ENCODE measurements at places on chromosomes 3 and 15. TPM values are rescaled to one million over a fixed set of nuclear protein-coding genes. Genes with fewer than 3 reads are reported as not detected.

DNA sequence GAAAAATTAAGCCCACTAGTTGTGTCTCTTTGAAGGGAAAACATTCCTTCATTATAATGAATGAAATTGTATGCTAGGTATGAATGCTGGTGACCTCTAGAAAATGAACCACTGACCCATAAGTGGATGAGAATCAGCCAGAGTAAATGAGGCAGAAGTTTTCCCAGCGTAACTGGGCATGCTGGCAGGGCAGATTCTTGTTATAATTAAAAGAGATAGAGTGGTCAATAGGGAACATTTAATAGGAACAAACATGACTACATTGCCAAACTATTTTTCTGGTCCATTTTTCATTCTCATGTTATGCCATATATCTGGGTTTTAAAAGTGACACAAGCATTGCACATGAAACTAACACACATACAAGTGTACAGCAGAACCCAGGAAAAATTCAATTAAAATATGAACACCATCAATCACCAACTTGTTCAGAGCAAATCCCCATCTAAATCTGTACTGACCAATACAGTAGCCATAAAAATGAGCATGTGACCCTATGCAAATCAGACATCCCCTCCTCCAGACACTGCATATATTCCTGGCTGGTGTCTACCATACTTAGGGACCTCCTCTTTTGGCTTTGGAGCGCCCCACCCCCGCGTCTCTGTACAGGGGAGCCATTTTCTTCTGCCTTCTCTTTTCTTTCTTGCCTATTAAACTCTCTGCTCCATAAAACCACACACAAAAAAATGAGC, 4.0 kb downstream of the CLRN1 start:
- DNase-seq, result no peak

DNA sequence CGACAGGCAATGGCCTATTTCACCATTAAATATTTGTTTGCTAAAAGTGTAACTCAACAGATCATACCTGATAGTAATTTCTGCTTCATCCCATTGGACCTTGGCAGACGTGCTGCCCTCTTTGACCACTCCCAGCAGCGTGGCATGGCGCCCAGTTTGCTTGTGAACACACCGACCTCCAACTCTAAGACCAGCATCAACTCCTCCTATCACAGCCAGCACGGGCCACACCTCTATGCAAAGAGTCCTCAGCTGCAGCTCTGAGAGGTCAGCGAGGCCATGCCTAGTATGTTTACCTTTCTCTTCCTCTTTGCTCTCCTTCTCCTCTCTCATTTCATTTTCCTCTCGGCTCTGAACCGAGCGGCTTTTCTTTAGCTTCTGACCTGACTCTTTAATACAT, 80.6 kb downstream of the FBXL22 start:
- no peak for DNase-seq

- DNase-seq, result no peak
Observed at GRCh38 chr15:64912379-64913325, 950 bp downstream of the ANKDD1A start.

- no peak for DNase-seq
Observed at GRCh38 chr3:159765860-159766294, 222.8 kb upstream of the IL12A start.

DNA sequence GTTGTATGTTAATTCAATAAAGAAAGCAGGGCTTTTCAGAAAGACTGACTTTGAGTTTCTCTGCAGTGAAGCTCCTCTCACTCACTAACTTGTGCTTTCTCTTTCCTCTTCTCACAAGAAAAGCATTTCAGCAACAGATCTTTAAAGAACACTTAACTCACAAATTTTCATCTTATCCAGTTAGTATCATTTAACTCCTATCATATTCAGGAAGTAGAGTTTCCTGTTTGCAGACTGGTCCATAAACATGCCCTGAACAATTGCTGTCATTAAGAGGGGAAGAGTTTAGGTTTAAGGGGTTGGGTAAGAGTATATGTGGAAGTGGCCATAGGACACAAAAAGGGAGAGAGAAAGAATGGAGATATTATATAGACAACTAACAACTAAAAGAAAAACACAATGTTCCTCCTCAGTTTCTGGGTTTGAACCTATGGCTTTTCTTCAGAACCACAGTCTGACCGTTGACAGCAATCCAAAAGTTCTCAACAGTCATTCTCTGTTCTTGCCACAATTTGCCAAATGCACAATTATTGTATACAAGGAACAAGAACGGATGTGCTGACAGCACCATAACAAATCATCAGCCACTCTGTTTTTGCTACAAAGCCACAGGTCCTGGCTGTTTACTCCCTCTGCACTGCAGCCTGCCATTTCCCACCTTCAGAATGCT, 63.9 kb downstream of the CHAC1 start:
- no peak for DNase-seq

DNA sequence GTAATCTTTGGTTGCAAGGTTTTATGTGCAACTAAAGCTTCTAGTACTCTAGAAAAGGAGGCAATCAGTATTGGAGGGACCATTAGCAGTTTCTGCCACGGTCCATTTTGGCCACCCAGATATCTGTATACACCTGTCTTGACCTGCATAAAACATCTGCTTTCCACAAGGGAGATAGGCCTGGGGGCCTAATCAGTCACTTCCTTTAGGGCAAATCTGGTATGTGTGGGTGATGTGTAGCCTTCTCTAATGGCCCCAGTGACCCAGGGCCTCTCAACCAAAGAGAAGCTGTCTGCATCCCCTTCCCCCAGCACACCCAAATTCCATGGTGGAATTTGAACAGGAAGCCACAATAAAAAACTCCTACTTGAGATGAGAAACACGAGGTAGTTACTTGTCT, 19.5 kb downstream of the IRAK2 start:
- DNase-seq, result no peak

- no peak for DNase-seq
Observed at GRCh38 chr3:73491287-73491662, 133.5 kb downstream of the PDZRN3 start.

- no peak for DNase-seq
Observed at GRCh38 chr3:133295199-133295901, 104.5 kb upstream of the BFSP2 start.

DNA sequence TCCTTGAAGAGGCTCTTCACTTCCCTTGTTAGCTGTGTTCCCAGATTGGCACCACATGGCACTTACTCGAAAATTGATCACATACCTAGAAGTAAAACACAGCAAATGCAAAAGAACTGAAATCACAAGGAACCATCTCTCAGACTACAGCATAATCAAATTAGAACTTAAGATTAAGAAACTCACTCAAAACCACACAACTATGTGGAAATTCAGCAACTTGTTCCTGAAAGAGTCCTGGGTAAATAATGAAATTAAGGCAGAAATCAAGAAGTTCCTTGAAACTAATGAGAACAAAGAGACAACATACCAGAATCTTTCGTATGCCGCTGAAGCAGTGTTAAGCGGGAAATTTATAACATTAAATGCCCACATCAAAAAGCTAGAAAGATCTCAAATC, 566.3 kb upstream of the TGFBR2 start:
- DNase-seq, result no peak

GRCh38 chr15:78389322-78389721, 48.7 kb upstream of the IREB2 start:
- DNase-seq, result no peak

DNA sequence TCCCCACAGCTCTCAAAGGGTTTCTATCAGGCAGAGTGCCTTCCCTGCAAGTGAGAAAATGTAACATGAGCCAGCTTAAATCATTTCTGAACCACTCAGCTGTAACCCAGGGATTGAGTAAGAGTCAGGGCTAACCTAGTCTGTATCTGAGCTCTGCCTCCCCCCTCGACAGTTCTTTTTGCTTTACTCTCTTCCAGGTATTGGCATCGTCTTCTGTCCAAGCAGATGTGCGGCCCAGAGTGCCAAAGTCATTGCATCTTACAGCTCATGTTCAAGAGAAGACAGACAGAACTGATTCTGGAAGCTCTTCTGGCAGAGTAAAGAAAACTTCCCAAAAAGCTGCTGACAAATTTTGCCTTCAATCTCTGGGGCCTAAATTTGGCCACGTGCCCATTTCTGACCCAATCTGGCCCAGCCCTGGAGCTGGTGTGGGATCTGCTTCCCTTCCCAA, 74.8 kb downstream of the ABHD5 start:
- DNase-seq, result no peak

- DNase-seq, result peak; percentile 60
Observed at GRCh38 chr15:70121624-70122302, 24.0 kb upstream of the TLE3 start.

DNA sequence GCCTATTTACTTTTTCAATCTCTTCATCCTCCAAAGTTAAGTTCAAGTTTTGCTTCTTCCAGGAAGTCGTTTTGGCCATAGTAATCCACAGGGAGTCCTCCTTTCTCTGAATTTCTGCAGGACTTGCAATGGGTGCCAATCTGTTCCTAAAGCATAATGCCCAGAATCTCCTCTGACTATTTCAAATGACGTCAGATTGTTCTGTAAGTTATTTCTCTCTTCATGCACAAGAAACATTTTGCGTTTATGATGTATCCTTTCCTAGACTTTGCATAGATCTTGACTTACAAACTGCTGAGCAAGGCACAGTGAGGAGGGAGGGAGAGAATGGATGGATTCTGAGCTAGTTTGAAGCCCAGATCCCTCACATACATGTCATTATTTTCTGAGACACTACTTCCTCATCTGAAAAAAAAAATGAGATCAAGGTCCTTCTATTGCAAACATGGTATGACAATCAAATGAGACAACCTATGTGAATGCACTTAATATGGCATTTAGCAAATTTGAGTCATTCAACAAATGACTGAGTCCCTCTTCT, 103.1 kb downstream of the MEX3B start:
- no peak for DNase-seq

GRCh38 chr3:98886525-98886924, 15.0 kb downstream of the DCBLD2 start:
- no peak for DNase-seq

- DNase-seq, result no peak
Observed at GRCh38 chr15:30062881-30063280, 19.9 kb upstream of the GOLGA8J start.

- DNase-seq, result no peak
Observed at GRCh38 chr3:86229086-86229774, 761.7 kb downstream of the VGLL3 start.

GRCh38 chr15:82933576-82933975, 18.9 kb downstream of the HOMER2 start:
- no peak for DNase-seq

DNA sequence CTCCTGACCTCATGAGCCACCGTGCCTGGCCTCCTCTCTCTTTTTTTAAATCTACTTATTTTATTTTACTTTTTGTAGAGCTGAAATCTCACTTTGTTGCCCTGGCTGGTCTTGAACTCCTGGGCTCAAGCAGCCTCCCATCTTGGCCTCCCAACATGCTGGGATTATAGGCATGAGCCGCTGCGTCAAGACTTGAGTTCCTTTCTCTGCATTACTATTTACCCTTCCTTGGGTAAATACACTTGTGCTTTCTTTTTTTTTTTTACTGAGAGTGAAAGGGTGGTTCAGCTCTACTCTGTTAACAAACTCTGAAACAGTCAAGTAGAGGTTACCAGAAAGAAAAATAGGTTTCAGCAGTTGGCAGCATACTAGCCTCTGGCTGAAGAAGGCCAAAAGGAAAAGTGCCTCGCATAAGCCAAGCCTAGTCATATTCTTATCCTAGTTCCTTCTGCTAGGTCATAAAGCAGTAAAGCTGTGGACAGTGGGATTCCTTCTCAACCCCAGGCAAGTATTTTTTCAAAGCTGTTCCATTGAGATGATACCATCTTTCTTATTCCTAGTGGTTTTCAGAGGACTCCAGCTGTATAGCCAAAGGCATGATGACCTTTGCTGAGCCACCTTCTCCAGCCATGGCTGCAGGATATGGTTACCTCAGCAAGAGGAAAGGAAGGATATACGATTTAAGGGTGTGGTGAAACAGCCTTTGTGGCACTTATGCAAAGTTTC, 135.1 kb downstream of the RBPMS2 start:
- no peak for DNase-seq

DNA sequence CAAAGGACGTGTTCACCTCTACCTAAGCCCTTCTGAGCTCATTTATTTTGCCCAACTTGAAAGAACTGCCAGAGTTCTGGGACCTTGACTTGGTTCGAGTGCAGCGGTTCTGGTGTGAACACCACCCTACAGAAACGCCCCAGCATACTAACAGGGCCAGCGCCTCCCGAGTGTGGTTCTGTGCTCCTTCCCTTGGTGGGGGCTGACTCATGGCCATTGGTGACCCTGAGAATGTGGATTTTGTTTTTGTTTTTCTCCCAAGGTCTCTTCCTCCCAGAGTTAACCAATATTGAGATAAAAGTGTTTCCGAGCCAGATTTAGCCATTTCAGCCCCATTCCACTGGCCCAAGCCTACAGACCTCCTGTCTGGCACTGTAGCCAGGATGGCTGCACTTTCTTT, 27.9 kb downstream of the SEMA7A start:
- DNase-seq, result no peak

GRCh38 chr3:129650256-129650872, 43.9 kb upstream of the PLXND1 start:
- peak; percentile 72 for DNase-seq

DNA sequence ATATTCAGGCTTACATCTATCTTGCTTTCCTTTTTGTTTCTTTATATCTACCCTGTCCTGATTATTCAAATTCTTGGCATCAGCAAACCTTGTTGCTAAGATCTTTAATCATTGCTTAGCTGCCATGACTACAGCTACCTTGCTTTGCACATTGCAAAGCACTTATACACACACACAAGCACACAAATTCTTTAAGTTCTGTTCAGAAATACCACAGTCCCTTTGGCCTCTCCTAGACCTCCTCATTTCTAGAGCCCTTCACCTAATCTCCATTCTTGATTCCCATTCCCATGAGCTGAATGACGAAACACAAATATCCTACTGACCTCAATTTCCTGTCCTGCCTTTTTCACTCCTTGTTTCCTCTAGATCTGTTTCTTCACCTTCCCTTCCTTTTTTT, 409.6 kb downstream of the UNC13C start:
- no peak for DNase-seq

DNA sequence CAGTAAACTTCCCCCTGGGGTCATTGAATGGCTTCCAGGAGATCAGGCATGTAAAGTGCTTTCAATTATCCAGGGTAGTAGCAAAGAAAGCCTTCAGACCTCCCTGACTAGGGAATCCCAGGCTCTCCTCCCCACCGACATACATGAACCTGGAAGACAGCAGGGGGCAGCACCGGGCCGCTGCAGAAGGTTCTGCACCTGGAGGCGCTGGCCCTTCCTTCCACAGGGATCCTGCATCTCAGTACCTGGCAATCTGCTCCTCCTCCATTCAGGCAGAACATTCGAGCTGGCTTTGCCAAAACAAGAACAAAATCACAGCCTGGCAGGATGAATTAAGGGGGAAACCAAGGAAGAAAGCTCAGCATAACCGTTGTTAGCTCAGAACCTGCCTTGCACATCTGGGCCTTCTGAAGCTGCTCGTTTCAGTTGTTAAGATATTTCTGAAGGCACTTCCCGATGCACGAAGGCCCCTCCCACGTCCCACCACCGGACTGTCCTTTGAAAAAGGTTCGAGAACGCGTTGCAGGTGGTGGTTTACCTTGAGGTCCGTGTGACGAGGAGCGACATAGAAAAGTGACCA, 237.7 kb downstream of the SLCO3A1 start:
- peak; percentile 38 for DNase-seq

The MITF gene
- total RNA-seq, result 5.7 TPM

The PPM1L gene
- total RNA-seq, result 0.51 TPM

The GPR62 gene
- under 0.01 TPM for total RNA-seq

The GHRL gene
- total RNA-seq, result 0.51 TPM

The ROBO2 gene
- not detected for total RNA-seq

The FBXW12 gene
- not detected for total RNA-seq

The MGA gene
- total RNA-seq, result 22.0 TPM

The WDR93 gene
- under 0.01 TPM for total RNA-seq

The PLSCR2 gene
- total RNA-seq, result 0.13 TPM

The ZNF80 gene
- not detected for total RNA-seq

The CERS3 gene
- not detected for total RNA-seq

The PPP1R14D gene
- not detected for total RNA-seq

The SLC2A2 gene
- total RNA-seq, result not detected

The COL8A1 gene
- 98.6 TPM for total RNA-seq

The PLIN1 gene
- total RNA-seq, result not detected

The SUSD5 gene
- 0.63 TPM for total RNA-seq
